Daoy (cell line): ENCODE measurements at places on chromosomes 2 and 18.

- no peak for DNase-seq
Observed at GRCh38 chr2:226622484-226622883, 177.1 kb downstream of the IRS1 start.

- DNase-seq, result no peak
Observed at GRCh38 chr2:215729985-215730620, 283.2 kb downstream of the MREG start.

DNA sequence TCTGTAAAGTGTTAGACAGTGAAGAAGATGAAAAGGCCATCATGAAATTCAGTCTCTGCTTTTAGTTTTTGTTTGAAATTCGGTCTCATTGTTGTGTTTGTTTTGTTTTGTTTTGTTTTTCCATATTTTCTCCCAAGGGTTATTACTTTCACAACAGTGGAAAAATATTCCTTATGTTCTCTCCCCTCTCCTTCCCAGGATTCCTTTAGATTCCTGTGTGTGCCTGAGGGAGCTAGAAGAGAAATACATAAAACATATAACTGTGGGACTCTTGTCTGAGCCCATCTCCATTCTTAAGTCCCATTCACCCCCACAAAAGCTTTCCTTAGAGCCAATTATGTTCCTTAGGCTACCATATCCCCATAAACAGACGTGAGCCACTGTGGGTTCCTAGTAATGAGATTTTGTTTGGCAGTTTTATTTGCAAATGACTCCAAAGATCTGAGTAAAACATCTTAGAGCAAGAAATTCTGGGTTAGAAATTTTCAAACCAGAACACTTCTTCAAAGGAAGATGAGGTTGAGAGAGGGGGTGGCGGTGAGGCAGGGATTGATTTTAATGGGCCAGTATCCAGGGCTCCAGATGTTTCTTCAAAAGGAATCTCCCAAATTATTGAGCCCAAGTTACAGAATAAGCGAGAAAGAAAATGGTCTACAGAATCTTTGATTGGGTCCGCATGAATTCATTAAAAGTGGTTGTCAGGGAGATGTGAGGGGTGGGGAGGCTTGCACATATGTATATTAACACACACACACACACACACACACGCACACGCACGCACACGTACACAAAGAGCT lies 157.8 kb upstream of the TNP1 start:
- DNase-seq, result no peak

DNA sequence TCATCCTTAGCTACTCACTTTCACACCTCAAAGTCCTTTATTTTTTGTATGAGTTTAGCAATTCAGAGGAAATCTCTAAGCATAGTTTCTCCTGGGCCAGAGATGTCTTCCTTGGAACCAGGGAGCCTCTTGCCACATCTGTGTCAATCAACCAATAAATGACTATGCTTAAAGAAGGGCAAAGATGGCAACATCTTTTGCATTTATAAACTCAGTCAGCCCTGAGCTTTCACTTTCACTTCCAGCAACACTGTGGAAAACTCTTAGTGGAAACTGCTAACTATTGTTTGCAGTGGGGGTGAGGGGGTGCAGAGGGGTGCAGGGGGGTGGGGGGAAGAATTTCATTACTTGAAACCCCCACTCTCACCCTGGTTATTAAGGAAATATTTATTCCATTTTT lies 3.4 kb downstream of the ACVR1C start:
- DNase-seq, result no peak
